GM12864 (cell line): ENCODE measurements at places on chromosomes 11 and 22.

DNA sequence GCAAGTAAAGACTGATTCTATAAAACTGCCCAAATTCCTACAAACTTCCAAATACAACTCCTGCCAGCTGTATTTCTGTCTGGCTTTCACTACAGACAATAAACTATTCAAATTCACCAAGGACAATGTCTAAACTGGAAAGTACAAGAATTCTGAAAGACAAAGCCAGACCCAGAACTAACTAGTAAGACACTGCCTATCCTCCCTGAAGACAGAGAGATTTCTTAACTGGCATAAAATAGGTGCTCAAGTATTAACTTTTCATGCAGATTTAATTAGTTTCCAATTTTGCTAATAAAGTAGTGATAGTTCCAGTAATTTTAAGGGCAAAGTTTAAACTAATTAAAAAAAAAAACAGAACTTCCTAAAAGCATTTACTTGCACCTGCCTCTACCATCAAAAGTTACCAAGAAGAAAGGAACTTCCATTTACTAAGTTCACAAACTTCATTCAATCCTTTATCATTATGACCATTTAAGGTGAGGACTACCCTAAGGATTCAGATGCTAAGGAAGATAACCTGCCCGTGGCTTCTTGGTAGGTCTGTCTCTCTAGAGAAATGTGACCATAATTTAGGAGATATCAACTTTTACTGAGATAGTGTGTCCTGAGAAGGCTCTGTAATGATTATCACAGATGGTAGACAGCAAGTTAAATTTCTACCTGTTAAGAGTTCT lies 45.2 kb downstream of the CELF1 start:
- DNase-seq = no peak

- no peak for DNase-seq
These were observed 157.0 kb upstream of the TIMP3 start for GRCh38 chr22:32644252-32645100.

GRCh38 chr22:38694940-38695339 lies 5.8 kb downstream of the JOSD1 start:
- DNase-seq = no peak

- DNase-seq = no peak
These were observed 589.5 kb upstream of the B3GAT1 start for GRCh38 chr11:135001581-135001980.

DNA sequence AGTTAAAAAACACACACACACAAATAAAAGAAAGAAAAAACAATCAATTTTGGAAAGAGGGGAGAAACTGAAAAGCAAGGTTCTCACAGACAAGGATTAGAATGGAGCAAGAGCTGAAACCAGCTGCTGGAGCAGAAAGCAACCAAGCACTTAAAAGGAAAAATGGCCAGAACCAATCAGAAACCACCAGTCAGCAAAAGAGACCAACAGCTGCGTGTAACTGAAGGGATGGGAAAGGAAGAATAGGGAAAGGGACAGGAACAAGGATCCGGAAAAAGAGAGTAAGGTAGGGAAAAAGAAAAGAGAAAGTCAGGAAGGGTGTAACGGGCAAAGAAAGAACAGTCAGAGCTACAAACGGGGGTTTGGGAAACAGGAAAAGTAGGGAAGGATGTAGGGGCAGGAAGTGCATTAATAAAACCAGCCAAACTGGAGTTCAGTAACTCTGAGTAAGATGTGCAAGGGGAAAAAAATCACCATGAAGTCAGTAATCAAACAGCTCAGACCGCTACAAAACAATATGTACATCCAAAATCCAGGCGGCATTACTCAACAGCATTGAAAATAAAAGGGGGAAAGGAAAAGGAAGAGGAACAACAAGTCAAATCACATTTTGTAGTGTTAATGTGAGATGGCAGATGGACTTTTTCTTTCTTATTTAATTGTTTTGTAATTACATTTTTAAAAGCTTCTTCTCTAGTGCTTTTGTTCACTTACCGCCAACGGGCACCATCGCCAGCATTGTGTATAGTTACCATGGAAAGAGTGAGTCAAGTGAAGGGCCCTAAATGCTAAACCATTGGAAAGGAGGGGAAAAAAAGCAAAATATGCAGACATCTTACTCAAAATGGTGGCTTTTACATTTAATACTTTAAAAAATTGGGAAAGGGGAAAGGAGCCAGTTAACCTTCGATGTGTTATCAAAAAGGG lies 49.2 kb downstream of the APOL5 start:
- no peak for DNase-seq

- DNase-seq = no peak
These were observed 26.5 kb downstream of the DAGLA start for GRCh38 chr11:61706452-61707400.
